ENCODE measurements at places on chromosomes 2 and 18. TPM values are rescaled to one million over a fixed set of nuclear protein-coding genes. Genes with fewer than 3 reads are reported as not detected.

DNA sequence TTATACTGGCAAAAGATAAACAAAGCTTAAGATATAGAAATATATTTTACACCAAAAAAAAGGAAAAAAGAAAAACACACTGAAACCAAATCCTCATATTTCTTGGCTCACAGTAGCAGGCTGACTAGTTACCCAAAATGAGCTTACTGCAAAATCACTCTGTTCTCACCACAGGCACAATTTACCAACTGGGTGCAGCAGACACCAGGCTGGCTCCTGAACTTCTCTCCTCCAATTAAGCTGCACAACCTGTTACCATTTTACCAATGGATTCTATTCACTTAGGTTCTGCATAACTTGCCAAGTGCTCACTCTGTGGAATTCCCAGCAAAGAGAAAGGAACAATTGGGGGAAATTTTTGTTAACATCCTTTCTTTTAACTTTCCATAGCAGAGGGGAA is 679.3 kb downstream of the ZEB2 start:
- no peaks in the 10 kb centered on the region for H3K4me1 ChIP-seq
- H3K27ac ChIP-seq: no peak overlapping the region
- H3K27me3 ChIP-seq: no peaks in the 10 kb centered on the region
- no peaks in the 10 kb centered on the region for H3K36me3 ChIP-seq
- H3K4me3 ChIP-seq: no peak overlapping the region

DNA sequence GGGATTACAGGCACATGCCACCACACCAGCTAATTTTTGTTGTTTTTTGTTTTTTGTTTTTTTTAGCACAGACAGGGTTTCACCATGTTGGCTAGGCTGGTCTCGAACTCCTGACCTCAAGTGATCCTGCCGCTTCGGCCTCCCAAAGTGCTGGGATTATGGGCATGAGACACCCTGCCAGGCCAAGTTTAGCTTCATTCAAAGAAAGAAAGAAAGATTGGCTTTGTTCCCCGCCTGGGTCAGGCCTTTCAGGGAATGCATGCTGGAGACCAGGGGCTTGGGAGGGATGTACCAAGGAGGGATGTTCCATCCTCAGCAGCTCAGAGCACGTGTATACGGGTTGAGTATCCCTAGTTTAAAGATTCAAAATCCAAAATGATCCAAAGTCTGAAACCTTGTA is 283.0 kb downstream of the ALPK2 start:
- H3K36me3 ChIP-seq: no peaks in the 10 kb centered on the region
- H3K27me3 ChIP-seq: no peaks in the 10 kb centered on the region
- no peak overlapping the region for H3K4me3 ChIP-seq
- no peak overlapping the region for H3K27ac ChIP-seq
- no peak for DNase-seq
- no peaks in the 10 kb centered on the region for H3K4me1 ChIP-seq

DNA sequence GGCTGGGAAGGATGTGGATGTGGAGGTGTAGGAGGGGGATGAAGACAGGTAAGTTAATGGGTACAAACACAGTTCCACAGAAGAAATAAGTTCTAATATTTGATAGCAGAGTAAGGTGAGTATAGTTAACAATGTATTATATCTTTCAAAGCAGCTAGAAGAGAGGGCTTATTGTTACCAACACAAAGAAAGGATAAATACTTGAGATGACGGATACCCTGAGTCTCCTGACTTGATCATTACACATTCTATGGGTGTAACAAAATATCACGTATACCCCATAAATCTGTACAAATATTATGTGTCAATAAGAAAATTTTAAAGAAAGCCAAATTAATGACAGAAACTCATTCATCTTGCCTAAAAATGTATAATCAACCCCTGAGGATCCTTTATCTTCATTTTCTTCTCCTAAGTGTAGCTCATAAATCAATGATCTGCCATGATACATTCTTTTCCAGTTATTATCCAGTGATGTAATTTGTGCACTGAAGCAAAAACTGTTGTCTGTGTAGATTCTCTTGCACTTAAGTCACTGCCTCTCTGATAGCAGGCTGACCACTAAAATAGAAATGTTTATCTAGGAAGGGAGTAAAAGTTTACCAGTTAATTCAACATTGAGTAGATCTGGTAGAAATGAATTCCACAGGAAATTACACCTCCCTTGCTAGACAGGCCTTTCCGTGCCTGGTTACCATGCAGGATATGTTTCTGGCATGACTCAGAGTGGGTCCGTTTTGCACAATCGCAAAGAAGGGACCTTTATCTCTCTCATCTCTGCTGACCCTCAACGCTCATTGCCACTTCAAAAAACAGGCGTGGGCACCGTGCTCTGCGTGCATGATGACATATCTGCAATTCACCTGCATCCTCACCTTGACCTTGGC is 249.7 kb upstream of the NCKAP5 start:
- no peaks in the 10 kb centered on the region for H3K27me3 ChIP-seq
- no peaks in the 10 kb centered on the region for H3K36me3 ChIP-seq
- H3K4me3 ChIP-seq: no peak overlapping the region
- no peaks in the 10 kb centered on the region for H3K4me1 ChIP-seq
- no peak for DNase-seq
- no peak overlapping the region for H3K27ac ChIP-seq

DNA sequence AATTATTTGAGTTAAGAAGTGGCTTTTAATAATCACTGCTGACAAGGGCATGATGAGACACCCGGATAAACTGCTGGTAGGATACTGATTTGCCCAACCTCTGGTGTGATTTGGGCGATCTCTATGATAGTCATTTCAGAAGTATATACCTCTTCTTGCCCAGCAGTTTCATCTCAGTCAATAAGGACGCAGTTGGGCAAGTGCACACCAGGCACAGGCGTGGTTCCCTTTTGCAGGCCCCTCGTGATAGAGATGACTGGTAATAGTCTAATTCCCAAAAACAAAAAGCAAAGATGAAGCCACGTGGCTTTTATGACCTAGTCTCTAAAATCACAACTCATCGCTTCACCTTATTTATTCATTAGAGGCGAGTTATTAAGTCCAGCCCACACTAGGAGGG is 246.4 kb downstream of the PRKCE start:
- no peak overlapping the region for H3K4me3 ChIP-seq
- no peak for DNase-seq
- H3K4me1 ChIP-seq: no peaks in the 10 kb centered on the region
- H3K36me3 ChIP-seq: no peaks in the 10 kb centered on the region
- no peak overlapping the region for H3K27ac ChIP-seq

The CASP10 gene
- total RNA-seq: 52.8 TPM

DNA sequence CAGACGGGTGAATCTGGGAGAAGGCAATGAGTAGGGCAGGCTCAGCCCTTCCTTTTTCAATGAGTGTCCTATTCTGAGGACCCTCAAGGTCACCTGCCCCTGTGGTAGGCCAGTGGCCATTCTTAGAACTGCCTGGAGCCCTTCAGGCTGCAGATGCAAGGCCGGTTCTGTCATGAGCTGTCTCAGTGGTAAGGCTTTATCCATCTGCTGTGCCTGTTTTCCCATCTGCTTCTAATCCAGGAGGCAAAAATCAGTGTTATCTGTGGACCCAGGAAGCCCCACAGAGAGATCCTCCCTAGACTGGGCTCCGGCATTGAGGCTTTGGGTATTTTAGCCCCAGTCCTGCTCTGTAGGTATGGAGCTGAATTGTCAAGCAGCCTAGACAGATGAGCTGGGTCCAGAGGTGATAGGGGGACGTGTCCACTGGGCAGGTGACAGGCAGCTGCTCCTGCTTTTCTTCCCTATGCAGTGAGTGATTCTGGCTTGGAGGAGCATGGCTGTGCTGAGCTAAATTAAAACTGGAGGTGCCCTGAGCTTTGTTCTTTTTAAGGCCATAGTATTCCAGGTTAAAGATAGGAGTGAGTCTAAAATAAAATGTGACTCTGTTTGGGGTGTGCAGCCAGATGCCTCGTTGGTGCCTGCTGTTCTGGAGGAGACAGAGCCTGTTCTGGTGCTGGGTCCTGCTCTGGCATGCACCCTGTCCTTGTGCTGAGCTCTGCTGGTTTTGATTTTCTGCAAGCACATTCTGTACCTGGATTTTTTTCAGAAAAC is 92.5 kb downstream of the FHOD3 start:
- no peaks in the 10 kb centered on the region for H3K27me3 ChIP-seq
- H3K4me1 ChIP-seq: no peaks in the 10 kb centered on the region
- H3K4me3 ChIP-seq: no peak overlapping the region
- H3K27ac ChIP-seq: no peak overlapping the region
- no peaks in the 10 kb centered on the region for H3K36me3 ChIP-seq

GRCh38 chr2:118639371-118639770 is 208.1 kb downstream of the EN1 start:
- H3K27me3 ChIP-seq: no peaks in the 10 kb centered on the region
- no peak overlapping the region for H3K4me3 ChIP-seq
- H3K27ac ChIP-seq: no peak overlapping the region
- no peaks in the 10 kb centered on the region for H3K4me1 ChIP-seq
- H3K36me3 ChIP-seq: no peaks in the 10 kb centered on the region
- DNase-seq: no peak

The UCN gene
- total RNA-seq: 5.2 TPM

- no peak overlapping the region for H3K4me3 ChIP-seq
- no peaks in the 10 kb centered on the region for H3K36me3 ChIP-seq
- H3K4me1 ChIP-seq: no peaks in the 10 kb centered on the region
Measured at GRCh38 chr2:54258166-54258565, 2.1 kb upstream of the TSPYL6 start.
